ENCODE measurements at places on chromosomes 5 and 9. TPM values are rescaled to one million over a fixed set of nuclear protein-coding genes. Genes with fewer than 3 reads are reported as not detected.

EPB41L4A gene
- total RNA-seq: not detected

DNA sequence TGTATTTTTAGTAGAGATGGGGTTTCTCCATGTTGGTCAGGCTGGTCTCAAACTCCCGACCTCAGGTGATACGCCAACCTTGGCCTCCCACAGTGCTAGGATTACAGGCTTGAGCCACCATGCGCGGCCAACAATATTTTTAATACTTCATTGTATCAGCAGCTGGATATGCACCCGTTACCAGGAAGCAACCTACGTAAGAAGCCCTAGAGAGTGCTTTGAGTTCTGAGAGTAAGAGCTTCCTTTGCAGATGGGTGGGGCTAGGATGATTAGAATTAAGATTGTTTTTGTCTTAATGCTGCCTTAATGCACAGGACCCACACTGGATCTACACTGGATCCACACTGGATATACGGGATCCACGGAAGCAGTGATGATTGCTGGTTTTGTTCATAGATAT, 123.9 kb upstream of the ABCA1 start:
- no peak for DNase-seq

LHX6 gene
- total RNA-seq: not detected

LCN9 gene
- not detected for total RNA-seq

POLR3G gene
- total RNA-seq: 12.9 TPM

IL9 gene
- total RNA-seq: not detected

DNA sequence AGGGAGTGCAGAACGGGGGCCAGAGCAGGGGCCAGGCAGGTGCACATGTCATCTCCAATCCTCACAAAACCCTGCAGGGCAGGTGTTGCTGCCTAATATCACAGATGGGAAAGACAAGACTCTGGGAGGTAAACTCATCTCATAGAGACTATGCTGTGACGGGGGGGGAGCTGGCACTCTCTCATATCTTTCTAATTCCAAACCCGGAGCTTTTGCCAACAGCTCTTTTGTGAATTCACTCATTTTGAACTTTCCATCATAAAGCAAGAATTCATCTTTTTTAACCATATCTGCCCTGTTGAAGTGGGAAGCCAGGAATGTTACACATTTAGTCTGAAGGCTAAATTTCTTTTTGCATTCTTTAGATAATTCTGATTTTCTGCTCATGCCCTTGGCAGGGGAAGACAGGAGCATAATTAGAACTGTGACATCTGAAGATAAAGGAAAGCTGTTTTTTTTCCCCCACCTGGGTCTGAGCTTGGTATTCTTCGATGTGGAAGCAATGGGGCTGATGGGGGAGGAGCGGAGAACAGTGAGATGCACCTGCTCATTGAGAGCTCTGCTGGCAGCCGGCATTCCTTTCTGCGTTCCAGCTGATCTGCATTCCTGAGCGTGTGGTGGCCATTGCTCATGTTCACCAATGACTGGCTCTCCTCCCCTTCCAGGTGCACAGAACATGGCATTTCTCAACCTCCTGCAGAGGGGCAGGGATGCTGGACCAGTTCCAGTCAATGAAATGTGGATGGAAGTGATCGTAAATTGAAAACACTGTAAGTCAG, 159.2 kb downstream of the NSG2 start:
- DNase-seq: no peak

GRCh38 chr9:69173497-69173890, 583 bp upstream of the TJP2 start:
- no peak for DNase-seq

DNA sequence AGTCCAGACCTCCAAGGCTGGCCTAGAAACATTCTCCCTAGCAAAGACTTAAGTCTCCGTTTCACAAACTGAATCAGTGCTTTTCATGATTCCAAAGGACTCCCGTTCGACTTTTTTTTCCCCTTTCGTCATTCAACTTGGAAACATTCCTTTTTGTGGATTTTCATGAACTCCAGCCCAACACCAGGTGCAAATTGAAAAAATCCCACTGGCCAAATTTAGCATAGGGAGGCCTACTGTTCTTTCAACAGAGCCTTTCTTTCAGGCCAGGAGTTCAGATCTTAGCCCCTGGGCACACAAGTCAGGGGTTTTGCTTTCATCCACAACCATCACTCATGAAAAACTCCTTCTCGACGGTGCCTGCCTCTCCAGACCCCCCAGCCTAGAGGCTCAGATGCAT, 285.3 kb downstream of the PIK3R1 start:
- DNase-seq: no peak

DNA sequence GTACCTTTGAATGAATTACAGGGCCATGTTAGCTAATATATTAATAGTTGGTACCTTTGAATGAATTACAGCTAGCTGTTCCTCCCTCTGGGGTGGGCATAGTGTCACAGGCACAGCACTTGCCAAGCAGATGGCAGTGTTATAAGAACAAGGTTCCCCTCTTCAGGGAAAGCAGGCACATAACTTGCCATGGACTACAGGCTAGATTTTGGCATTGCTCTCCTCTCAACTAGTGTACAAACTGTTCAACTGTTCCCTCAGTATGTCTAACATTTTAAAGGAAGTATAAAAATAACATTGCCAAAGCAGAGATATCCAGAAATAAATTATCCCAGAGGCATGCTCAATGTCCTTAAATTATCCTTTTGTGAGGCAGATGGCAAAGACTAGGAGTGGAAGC, 33.7 kb downstream of the ABITRAM start:
- DNase-seq: no peak

- no peak for DNase-seq
These were observed 287.8 kb upstream of the DAB2 start for GRCh38 chr5:39712316-39713249.

DNA sequence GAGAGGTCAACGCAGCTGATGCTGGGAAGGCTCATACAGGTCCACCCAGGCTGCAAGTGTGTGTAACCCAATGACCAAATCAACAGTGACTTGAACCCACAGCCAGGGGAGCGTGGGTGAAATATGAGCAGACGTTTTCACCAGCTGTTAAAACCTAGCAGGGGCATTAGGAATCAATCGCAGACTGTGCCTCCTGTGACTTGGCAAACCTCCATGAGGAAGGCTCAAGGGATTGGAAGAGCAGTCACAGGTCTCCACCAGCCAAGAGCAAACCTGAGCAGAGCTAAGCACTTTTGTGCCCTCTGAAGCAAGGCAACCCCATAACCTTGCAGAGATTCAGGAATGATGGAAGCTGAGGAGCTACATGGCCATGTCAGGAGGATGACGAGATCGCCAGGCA, 25.5 kb downstream of the INSYN2B start:
- DNase-seq: no peak

DNA sequence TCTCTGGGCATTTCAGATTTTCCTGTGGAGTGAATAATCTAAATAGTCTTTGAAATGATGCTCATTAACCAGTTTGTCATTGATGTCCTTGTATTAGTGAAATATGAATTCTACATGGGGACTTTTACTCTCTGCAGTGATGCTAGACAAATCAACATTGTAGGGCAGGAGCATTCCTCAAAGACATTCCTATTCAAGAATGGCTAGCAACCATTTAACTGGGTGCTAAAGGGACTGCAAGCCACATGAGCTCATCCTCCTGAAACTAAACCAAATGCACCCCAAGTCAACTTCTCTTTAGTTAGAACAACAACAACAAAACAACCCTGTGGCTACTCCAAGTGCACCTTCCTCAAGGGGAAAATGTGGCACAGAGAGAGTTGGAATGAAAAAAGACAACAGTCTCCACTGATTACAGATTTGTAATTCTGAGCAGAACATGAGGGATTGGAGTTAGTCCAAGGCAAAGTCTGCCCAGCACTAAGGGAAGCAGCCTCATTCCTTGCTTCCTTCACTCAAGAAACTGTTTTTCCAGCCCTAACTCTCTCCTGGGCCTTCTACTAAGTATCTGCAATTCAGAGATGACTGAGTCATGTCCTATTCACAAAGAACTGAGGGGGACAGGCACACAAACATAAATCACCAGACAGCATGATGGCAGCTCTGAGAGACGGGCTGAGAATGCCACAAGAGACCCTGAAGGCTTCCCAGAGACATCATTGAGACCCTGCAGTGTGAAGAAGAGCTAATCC, 82.0 kb upstream of the WWC1 start:
- DNase-seq: no peak

DNA sequence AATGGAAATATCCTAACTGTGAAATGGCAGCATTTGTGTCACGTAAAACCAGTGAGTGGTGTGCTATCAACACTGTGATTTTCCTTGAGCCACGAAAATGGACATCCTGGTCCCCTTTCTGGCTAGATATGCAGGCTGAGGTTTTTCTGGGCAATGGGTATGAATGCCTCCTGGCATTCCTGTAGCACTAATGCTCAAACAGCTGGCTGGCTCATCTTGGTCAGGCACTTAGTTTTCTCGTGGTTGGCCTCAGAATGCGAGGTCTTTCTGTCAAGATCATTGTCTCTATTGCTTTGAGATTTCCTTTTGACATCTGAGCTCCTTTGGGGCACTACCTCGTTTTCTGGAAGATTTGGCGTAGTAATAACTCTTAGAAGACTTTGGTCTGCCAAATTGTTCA, 15.6 kb downstream of the SLC1A3 start:
- no peak for DNase-seq

Data from OCI-LY7 (cell line).